ENCODE measurements at places on chromosomes 7 and 10.

DNA sequence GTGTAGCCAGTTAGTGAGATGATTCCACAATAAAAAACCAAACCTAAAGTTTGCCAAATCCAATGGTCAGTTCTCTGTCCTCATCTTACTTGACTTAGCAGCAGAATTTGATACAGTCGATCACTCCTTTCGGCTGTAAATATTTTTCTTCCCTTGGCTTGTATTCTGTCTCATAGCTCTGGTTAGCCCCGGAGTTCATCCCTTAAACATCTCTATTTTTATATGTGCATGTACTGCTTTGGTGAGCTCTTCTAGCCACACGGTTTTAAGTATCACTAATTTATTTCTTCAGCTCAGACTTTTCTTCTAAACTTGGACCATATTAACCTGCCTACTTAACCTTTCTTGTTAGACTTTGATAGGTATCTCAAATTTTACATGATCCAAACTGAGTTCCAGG lies 17.8 kb upstream of the ASB15 start:
- no peak for DNase-seq

GRCh38 chr10:60185421-60185820 lies 204.3 kb downstream of the ANK3 start:
- no peak for DNase-seq

DNA sequence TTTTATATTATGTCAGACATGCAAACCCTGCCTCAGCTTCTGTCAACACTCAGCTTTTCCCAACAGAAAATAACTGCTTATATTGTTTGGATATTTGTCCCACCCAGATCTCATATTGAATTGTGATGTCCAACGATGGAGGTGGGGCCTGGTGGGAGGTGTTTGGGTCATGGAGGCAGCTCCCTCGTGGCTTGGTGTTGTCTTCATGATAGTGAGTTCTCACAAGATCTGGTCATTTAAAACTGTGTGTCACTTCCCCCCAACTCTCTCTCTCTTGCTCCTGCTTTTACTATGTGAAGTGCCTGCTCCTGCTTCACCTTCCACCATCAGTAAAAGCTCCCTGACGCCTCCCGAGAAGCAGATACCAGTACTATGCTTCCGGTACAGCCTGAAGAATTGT lies 85.8 kb upstream of the KCNMA1 start:
- no peak for DNase-seq

- no peak for DNase-seq
Measured at GRCh38 chr10:99329554-99330346, 594 bp downstream of the CNNM1 start.

GRCh38 chr10:30747633-30748032 lies 118.1 kb upstream of the LYZL2 start:
- no peak for DNase-seq

- DNase-seq, result no peak
Measured at GRCh38 chr10:33235251-33235884, 99.1 kb downstream of the NRP1 start.

- DNase-seq, result no peak
Measured at GRCh38 chr7:40147371-40148246, 12.8 kb downstream of the SUGCT start.

GRCh38 chr7:104133238-104133637 lies 74.6 kb downstream of the ORC5 start:
- no peak for DNase-seq

DNA sequence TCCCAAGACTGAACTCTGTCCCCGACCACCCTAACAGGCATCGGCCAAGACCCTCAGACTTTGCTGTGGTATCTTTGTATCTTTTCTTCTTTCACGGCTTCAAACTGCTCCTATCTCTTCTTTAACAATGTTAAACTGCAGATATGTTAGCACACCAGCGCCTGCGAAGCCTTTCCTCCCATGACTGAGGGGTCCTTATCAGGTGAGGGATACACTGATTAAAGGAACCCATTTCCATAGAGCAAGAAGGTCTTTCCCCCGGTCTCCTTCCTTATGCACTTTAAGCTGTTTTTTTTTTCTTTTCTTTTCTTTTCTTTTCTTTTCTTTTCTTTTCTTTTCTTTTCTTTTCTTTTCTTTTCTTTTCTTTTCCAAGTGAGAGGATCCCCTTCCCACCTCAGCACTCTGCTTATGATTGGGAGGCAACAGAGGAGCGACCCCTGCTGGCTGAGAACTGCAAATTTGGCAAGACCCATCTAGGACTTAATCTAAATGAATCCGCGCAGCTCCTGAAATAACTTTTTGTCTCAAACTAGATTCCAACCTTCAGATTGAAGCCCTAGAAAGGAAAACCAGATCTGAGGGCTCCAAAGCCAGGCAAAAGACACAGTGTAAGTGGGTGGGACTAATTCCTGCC lies 109.9 kb downstream of the ITGB8 start:
- no peak for DNase-seq

- no peak for DNase-seq
Measured at GRCh38 chr7:77349141-77349540, 67.0 kb downstream of the GSAP start.

- DNase-seq, result no peak
Measured at GRCh38 chr10:43671659-43672531, 23.2 kb upstream of the ZNF32 start.

DNA sequence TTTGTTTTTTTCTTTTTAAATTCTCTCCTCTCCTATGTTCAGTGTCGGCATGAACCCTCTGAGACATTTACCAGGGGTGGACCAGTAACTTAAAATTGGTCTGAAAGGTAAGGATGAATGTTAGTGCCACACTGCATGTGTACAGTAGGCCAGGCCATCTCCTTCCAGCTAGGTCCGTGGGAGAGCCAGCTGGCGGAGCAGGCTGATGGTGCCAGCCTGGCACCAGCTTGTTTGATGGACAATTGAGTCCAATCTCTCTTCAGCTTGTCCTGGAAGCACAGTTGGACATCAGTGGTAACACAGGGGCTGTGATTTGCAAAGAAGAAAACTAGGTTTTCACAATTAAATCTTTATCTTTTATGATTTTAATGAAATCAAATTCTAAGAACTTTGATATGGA lies 136.5 kb downstream of the CNNM2 start:
- DNase-seq, result no peak

GRCh38 chr7:50504646-50505546 lies 54.7 kb upstream of the FIGNL1 start:
- DNase-seq, result no peak

DNA sequence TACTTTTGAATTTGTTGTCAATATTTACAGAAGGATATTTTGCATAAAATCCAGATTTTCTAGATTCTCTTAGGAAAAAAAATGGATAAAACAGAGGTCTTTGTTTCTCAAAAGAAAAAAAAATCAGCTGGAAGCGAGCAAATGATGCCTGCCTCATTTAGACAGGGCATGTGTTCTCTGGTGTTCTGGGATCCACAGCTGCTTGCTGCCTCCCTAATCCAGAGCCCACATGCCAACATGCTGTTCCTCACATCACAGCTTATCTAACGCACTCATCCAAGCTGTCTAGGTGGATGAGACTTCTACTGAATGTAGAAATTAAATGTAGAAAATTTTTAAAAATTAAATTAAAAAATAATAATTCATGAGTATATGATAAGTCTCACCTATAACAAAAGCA lies 630.1 kb downstream of the SORCS1 start:
- no peak for DNase-seq

DNA sequence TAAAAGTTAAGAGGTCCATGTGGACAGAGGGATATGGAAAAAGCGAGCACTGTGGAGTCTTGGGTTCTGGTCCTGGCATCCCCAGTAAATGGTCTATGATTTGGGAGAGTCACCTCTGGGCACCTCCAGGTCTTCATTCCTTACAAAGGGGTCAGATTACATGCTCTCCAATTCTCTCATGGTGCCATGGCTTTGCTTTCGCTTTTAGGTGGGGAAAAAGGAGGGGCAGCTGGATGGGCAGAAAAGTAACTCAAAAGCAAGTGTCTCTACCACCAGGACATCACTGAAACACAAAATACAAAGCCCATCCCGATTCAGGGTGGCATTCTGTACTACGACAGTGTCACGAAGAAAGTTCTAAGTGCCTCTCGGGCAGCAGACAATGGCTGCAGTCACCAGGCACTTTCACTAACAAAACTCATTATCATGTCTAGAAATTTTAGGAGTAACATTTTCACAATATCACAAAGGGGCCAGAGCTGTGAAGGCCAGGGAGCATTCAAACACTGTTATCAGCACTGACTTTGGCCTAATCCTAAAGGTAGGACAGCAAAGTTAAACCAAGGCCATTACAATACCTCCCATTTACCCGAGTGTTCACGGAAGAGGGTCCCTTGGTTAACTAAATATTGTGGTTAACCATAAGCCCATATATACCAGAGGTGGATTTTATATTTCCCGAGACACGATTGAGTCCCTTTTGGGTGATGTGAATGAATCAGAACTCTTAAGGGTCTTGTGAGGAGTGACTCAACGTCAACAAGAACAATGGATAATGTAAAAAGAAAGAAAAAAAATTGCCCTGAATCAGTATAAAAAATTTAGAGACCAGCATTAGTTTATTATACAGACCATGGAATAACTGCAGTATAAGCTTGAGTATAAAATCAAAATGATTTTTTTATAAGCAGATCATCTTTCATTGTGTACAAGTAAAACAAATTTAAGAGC lies 2.5 kb downstream of the PSAP start:
- no peak for DNase-seq

DNA sequence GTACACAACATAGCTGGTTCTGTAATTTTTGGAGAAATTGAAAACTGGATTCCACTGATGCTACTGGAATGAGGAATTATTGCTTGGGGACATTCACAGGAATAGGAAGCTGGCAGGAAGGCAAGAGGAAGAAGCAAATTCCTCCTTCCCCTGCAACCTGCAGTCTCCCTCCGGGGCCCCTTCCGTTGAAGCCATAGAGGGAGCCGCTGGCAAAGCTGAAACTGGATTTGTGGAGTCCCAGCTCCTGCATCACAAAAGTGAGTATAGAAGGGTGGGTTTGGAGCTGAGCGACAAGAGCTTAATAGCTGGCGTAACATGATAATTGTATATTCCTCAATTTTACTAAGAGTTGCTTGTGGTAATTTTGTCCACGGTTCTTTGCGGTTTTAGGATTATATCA lies 190.8 kb downstream of the ADRA2A start:
- DNase-seq, result no peak

DNA sequence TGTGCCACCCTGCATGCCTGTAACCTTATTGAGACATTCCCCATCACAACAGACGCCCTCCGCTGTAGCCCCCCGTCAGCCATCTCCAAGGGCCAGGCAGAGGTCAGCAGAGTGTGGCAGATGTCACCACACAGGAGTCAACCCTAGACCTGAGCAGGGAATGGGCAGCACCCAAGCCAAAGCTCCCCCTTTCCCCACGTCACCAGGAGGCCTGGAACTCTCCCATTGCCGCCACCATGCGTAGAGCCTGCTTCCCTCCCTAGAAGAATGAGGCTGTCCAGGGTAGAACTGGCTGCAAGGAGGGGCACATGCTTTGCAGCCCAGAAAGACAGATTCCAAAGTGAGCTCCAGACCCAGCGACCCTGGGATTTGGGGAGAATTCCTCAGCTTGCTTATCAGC lies 342.9 kb downstream of the TNS3 start:
- no peak for DNase-seq

DNA sequence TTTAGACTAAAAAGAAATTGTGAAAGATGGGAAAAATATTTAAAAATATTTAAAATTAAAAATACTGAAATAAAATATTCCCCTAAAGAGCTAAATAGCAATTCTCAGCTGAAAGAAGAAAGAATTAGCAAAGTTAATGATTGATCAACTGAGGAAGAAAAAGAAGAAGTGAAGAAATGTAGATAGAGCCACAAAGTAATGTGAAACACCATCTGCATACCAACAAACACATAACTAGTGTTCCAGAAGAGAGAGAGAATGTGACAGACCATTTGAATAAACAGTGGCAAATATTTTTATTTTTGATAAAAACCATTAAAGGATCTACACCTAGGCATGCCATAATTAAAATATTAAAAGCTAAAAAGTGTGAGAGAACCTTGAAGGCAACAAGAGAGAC lies 784.5 kb upstream of the ZWINT start:
- no peak for DNase-seq

GRCh38 chr7:71303566-71303965 lies 171.6 kb downstream of the GALNT17 start:
- DNase-seq, result no peak

DNA sequence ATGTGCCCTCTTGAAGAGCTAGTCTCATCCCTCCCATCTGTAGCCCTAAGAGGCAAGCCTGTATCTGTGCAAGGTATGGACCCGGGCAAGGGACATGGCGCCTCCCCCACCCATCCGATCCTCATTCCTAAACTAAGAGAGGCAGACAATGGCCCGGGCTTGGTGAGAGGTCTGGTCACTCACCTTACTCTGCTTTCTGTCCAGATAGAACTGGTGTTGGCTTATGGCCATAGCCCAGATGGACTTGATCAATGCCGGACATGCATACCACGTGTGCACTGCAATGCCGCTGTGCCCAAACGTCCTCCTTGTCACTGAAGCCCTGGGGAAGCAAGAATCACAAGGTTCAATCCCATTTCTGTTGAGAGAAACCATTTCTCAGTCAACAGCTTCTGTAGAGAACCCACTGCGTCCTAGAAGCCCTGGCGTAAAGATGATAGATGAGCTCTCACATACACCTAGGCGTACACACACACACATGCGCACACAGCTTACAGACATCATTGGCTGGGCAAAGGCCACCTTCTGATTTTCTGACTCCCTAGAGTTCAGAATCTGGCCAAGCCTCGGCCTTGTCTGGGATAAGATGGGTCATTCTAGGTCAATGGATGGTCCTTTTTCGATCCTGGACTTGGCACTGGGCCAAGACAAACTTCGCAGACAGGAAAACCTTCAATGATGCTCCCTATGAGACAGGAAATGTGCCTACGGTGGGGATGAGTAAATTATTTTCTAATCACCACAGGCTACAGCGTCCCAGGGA lies 114.6 kb downstream of the PRPF18 start:
- DNase-seq, result no peak

DNA sequence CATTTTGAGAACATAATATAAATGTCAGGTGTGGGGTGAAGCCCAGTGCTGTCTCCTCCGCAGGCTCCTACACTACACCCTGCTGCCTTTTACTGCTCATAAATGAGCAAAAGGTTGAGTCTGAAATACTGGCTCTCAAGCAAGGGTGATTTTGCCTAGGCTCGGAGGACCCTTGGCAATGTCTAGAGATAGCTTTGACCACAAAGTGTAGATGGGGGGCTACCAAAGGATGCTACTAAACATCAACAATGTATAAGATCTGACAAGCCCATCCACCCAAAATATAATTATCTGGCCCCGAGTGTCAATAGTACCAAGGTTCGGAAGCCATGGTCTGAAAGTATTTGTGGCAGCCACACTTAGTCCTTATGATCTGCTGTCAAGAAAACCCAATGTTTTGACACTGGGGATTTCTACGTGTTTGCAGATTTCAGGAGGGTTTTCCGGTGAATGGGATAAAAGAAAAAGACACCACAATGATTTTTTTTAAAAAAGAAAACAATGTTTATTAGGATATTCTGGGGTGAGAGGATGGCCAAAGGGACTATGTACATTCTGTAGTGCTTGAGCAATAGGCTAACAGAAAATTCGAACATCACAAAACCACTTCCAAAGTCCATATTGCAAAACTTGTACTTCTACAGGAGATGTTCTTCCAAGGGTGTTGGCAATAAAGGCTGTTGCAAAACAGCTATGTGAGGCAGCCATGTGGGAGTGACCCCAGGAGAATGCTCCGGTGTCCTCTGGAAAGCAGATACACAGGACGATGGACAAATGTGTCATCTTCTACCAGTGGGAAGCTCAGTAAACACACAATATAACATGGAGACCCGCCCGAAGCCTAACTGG lies 216.3 kb downstream of the GFRA1 start:
- DNase-seq, result no peak

All from NCI-H187 (cell line).